Foreskin fibroblast (primary cell): ENCODE measurements at places on chromosomes 4 and X.
A peak's percentile ranks its signal among the peaks of the same experiment; 100 is the strongest.

DNA sequence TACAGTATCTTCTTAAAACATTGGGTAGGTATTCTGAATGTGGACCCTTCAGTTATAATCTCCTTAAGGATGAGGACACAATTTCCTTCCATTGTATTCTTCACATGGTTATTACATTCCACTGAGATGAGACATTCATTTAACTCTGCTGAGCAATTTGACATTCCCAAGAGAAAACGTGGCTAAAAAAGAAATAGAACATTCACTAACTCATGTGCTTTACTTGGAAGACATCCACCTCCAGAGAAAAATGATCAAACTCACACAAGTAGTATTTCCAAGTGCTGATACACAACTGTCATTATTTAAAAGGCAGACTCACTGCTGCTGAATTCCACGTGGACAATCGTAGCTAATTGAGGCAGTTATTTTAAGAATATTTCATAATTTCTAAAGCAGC, 227.9 kb upstream of the ANKRD50 start:
- peak; percentile 94 for DNase-seq

DNA sequence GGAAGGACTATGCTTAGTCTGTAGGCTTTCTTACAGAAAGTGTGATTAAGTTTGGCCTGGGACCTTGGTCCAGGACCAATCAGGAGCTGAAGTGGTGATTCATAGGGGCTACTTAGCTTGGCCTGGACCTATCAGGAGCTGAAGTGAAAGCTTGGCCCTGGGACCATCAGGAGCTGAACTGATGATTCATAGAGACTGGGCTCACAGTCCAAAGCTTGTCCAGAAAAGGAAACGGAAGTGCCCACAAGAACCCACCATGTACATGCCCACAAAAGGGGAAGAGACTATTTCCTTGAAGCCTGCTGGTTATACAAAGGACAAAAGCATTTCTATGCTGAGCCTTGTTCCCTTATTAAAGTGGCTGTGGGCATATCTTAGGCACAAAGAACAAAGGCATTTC, 12.6 kb downstream of the TENT5D start:
- no peak for DNase-seq

DNA sequence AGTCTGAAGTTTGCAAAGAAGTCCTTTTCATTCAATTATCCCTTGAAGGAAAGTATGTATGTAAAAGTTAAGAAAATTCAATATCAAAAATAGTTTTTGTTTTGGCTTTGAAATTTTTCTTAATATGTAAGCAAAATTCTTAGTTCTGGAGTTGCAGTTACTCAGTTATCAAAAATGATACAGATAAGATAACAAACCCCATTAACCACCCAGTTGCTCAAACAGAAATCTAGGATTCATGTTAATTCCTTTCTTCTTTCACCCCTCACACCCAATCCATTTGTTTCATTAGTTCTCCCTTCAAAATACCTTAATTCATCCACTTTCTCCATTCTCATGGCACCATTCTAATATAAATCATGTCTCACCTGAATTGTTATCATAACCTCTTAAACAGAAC, 40.5 kb upstream of the JADE1 start:
- no peak for DNase-seq

GRCh38 chrX:15751155-15751819, 13.2 kb downstream of the CA5B start:
- DNase-seq: peak; percentile 46

DNA sequence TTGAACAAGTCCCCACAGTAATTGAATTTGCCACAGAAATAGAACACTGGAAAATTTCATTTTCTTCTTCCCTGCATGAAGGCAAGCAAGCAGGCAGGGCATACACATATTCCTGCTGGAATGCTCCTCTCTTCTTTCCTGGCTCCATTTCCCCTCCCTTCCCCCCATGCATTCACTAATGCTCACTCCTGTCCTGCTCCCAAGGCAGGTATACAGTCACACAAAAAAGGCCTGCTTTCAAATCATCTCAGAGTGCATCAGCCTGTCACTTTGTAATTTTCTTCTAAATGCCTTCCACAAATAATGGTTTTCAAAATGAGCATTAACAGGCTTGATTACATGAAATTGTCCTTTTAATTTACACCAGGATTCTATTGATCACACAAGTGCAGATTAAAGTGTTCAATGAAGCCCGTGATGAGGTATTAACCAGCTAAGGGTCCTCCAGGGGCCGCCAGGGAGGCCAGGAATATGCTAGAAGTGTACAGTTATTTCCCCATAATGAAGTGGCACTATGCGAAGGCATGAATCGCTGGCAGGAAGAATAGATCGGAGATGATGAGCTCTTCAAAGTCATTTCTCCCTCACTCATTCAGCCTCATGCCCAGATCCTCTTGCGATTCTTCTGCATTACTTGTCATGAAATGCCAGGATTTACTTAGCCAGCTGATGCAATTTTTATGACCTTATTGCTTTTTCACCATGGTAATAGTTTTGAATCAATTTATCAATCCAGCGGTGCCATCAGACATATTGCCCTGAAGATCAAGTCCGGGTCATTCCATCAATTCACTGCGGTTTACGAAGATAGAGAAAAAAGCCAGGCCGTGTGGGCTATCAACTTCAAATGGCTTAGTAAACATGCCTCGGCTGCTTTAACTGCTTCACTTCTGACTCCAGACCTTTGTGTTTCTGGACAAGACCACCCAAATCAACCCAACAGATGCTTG, 243.5 kb downstream of the GPAT3 start:
- no peak for DNase-seq

GRCh38 chr4:52317361-52317879, 266.3 kb downstream of the SPATA18 start:
- DNase-seq: no peak

DNA sequence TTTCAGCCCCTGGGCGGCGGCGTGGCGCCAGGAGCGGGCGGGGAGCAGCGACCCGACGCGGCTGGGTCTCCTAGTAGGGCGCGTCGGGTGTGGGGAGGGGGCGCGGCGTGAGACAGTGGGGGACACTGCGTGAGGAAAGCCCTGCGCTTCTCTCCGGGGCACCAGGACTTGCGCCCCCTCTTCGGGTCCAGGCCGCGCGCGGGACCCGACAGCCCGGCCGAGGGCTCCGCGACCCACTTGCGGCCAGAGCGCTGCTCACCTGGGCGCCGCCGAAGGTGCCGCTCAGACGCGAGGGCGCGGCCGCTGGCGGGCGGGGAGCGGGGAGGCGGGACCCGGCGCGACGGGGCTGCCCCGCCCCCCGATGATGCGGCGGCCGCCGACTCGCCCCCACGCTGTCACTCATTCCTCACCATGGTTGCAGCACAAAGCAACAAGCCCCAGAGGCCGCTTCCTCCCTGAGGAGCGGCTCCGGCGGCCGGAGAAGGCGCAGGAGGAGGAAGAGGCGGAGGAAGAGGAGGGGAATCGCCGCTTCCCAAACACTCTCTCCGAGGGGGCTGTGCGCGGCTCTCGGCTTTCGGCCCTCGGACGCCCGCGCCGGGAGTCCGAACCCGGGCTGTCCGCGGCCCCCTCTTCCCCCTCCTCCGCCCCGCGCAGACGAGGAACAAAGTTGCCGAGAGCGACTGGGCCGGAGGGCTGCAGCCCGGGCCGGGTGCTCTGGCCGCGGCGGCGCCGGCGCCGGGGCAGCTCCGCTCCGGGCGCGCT, at the start of gene RAPGEF2:
Gene RAPGEF2 (plus strand): TSS at position 458 of the 762 bp plus-strand sequence. CDS start 1,084 bp downstream, outside the sequence.
- DNase-seq: peak; percentile 94

GRCh38 chrX:19121898-19122640, at the start of gene ADGRG2:
Gene ADGRG2 (minus strand): TSS chrX:19122468. CDS start chrX:19068834, 53,634 bp downstream.
- no peak for DNase-seq

- no peak for DNase-seq
Measured at GRCh38 chr4:96524311-96524875, 684.5 kb downstream of the PDHA2 start.

DNA sequence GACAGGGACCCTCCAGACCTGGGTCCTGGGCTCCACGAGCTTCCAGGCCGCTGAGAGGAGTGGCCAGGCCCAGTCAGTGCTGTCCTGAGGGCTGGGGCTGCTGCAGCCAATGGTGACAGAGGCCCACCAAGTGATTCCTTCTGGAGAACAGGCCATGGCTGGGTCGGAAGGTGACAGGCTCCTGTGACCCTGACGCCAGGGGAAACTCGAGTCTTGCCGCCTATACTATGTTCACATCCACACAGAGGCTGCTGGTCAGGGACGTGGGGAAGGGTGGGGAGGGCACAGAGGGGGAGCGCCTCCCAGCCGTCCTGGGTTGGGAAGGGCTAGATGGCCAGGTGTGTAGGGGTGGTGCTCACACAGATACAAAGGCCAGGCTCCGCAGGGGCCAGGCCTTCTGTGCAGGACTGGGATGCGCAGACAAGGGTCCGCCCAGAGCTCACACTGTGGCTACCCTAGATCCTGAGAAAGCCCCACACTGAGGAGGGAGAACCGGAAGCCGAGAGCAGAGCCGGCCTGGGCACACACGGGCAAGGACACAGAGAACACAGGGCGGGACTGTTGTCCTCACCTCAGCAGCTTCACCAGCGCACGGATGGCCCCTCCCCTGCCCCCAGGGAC, 81.4 kb downstream of the HTRA3 start:
- DNase-seq: no peak
